ENCODE measurements at places on chromosomes 3 and 15.

GRCh38 chr15:26772154-26773066 is at the start of gene GABRB3:
TSS of gene GABRB3 (minus strand) at chr15:26773066.
- DNase-seq: no peak

- DNase-seq: no peak
Measured at GRCh38 chr3:197038679-197039462, 9.3 kb upstream of the MELTF start.

DNA sequence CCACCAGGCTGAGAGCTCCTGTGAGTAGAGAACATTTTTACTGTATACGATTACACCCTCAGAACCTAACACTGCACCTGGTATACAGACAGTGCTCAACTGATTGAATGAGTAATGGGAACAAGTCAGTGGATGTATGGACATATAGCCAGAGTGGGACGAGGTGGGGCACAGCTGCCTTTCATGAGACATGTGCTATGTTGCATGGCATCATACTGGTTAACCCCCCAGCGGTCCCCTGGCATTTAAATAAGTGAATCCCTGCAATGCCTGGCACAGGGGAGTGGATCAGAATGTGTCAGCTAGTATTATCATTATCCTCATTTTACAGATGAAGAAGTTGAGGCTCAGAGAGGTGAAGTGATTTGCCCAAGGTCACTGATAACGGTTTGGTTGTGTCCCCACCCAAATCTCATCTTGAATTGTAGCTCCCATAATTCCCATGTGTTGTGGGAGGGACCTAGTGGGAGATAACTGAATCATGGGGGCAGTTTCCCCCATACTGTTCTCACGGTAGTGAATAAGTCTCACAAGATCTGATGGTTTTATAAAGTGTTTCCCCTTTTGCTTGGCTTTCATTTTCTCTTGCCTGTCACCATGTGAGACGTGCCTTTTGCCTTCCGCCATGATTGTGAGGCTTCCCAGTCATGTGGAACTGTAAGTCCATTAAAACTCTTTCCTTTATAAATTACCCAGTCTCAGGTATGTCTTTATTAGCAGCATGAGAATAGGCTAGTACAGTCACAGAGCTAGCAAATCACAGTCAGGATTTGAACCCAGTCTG is 56.0 kb upstream of the ATP2B2 start:
- DNase-seq: no peak

GRCh38 chr3:9066141-9066540 is 102.9 kb upstream of the RAD18 start:
- DNase-seq: no peak

DNA sequence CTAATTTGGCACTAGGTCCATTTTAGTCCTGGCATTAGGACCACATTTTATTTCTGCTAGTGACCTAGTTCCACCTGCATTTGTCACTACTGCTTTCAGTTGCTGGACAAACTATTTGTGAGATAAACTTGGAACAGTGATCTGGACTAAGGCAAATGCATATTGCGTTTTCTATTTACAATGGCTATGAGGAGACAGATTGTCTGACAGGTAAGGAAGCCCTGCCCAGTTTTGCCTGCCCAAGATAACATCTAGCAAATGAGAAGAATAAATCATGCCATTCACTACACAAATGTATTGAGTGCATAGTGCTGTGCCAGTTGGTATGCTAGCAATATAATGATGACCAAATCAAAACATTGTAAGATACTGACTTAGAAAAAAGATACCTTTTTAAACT is 245.7 kb downstream of the GRM7 start:
- no peak for DNase-seq

GRCh38 chr15:73983211-73983727 is 8.8 kb downstream of the STOML1 start:
- DNase-seq: peak; percentile 76

DNA sequence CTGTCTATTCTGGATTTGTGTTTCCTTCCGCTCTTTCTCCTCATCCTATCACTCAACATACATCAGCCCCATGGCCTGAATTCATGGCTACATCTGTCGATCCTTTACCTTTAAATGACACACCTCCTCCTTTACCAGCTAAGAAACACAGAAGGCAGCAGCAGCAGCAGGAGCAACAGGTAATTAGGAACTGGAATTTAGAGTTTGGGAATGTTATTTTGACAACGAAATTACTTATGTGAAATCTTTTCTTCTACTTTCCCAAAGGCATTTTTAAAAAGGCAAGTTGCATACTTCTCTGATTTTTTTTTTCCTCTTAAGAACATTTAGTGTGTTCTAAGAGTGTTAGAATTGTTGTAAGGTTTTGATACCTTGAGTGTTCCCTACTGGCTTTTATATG is 29.1 kb upstream of the ABHD10 start:
- DNase-seq: no peak

GRCh38 chr3:89353465-89353864 is 246.0 kb downstream of the EPHA3 start:
- no peak for DNase-seq

GRCh38 chr3:138336454-138336999 is 6.9 kb upstream of the NME9 start:
- DNase-seq: no peak

DNA sequence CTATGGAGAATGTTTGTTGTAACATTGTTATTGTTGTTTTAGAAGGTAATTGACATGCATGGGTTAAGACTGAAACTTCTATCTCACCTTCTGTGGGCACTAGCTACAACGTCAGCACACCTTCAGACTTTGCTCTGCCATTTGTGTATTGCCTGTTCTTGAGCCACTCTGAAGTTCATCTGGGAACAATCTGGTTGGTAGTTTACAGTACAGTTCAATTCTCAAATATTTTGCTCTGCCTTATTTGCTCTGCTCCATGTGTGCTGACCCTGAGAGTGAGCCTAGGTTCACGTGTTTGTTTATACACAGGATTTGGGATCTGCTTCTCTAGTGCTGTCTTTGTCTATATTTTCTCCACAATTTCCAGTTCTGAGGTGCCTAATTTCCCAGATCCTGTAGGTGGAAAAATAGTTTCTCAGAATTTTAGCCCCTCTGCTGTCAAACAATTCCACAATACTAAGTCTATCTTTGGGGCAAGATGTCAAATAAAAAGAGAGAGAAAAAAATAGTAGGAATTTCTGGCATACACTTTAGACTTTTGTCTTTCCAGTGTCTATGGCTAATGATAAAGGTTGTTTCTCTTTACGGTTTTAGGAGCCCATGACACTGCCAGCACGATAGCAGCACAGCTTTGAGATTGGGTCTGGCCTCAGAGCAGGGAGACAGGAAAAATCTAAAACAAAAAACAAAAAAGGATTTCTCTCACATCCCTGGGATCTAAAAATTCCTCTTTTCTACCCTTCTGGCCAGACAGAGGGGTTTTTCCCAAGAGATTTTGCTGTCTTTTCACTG is 721.4 kb downstream of the VGLL3 start:
- no peak for DNase-seq

DNA sequence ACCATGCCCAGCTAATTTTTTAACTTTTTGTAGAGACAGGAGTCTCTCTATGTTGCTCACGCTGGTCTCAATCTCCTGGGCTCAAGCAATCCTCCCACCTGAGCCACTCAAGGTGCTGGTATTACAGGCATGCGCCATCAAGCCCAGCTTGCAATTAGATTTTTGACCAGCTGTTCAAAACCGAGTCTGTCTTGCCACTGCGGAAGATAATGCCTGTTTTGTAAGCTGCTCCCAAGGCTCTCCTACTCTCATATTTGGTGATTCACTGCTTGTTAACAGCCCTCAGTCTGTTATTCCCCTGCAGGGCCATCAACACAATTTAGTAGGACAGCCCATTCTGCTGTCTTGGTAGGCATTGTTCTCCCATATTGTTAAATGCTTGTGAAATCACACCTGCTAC is 17.8 kb upstream of the MCCC1 start:
- DNase-seq: no peak

DNA sequence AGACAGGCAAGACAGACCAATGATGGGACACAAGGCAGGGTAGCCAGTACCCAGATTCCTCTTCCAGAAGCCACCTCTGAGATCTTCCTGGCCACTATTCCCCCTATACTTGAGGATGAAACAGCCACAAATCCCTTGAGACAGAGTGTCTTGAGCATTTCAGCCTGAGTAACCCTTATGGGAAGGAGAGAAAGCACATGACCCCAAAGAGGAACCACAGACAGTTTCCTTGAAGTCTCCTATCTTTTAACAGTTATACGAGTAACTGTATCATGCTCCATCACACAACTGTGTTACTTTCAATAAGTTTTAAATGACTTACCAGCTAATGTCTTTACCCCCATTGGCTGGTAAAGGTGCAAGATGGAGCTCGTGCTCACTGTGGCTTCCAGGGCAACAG is 9.3 kb downstream of the VIPR1 start:
- no peak for DNase-seq

GRCh38 chr15:79341396-79341795 is 30.5 kb downstream of the TMED3 start:
- no peak for DNase-seq

- no peak for DNase-seq
Measured at GRCh38 chr15:69623392-69624154, 171.0 kb downstream of the RPLP1 start.

DNA sequence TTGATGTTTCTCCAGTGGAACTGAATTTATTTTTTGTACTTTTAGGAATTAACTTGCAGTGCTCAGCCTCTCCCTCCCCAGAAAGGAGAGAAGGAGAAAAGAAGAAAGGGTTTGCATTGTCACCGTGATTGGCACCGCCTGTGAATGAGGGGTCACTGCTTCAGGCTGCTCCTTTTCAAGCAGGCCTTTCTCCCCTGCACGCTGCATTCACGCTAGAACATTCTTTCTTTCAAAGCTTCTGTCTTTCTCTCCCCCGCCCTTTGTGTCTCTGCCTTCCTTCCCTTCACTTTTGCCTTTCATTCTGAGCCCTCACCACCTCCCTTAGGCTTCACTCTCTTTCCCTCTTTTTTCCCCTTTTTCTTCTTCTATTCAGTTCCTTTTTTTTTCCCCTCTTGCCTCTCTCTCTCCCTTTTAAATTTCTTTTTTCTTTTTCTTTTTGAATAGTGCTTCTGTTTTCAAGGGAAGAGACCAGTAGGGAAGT is 42.4 kb downstream of the ZNF710 start:
- DNase-seq: no peak

DNA sequence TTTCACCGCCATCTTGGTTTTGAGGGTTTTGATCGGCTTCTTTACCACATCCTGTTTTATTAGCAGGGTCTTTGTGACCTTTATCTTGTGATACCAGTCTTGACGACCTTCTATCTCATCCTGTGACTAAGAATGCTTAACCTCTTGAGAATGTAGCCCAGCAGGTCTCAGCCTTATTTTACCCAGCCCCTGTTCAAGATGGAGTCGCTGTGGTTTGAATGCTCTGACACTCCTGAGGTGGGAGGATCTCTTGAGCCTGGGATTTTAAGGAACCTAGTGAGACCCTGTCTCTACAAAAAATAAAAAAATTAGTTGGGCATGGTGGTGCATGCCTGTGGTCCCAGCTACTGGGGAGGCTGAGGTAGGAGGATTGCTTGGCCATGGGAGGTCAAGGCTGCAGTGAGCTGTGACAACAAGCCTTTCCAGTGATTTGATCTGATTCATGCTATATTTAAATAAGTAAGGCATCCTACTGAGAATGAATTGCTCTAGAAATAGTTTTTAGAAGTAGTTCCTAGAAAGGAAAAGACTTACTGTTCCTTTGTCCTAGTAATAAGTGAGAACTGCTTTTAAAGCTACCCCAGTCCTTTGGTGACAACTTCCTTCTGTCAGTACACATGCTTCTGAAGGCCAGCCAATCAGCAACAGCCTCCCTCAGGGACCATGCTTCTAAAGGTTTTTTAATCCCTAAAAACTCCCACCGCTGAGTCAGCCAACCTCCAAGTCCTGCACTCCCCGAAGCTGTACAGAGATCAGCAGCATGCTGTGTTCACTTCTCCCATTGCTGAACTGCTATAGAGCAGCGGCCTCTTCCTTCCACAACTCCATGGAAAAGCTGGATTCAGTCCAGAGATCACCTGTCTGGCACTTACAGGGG is 9.1 kb upstream of the CEMIP start:
- DNase-seq: no peak

GRCh38 chr3:185176750-185177359 is 24.0 kb upstream of the C3orf70 start:
- peak; percentile 39 for DNase-seq

GRCh38 chr15:83504365-83504764 is 57.2 kb downstream of the SH3GL3 start:
- no peak for DNase-seq

GRCh38 chr3:27127195-27127594 is 242.0 kb downstream of the NEK10 start:
- no peak for DNase-seq

DNA sequence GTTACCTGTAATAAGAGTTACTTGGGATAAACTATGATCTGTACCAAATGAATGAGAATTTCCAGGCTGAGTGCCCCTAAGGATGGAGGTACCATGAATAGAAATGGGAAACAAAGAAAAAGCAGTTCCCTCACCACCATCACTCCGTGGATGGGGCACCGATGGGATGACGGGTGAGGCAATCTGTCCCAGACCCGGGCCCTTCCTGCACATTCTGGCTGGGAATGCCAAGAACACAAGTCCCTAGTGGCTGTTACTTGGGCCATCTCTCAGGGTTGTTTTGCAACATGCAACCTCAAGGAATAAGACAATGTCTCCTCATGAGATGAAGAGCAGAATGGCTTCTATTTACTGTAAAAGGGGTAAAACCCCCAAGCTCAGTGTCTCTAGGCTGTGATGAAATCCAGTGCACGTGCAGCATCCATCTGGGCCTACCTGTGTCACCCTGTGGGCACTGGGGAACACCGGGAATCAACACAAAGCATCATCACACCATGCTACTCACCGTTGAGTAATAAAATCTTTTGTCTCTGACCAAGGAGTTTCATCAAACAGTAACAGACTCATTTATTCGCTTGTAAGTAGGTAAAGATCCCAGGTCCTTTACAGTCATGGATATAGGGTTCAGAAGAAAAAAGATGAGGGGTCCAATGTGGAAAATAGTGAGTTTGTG is 22.3 kb downstream of the GNB4 start:
- no peak for DNase-seq

DNA sequence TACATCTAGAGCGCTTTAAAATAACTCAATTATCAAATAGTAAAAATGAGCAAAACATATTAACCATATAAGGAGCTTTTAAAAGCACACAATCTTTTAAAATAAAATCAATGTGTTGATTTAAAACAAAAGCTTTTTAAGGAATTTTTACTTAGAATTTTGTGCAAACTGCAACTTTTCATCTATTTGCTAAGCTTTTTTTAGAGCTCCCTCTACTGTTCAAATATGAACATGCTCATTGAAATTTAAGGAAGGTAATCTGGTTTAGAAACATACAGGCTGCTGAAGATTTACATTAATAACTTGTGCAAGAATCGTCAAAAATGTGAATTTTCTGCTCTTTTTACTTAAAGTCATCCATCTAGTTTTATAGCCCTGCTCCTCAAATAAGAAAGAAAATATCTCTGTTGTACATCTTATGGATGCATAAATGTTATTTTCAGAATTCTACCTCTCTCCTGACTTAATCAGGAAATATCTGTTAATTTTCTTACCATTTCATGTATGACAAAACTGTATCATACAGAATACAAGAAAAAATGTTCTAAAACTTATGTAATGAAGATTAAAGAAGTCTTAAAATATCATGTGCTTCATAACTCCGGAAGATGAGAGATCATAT is 469.4 kb upstream of the ROBO2 start:
- DNase-seq: no peak

GRCh38 chr15:69526081-69527061 is 73.8 kb downstream of the RPLP1 start:
- no peak for DNase-seq
